T-helper 2 cell (primary cell): ENCODE measurements at places on chromosomes 2 and 18.

DNA sequence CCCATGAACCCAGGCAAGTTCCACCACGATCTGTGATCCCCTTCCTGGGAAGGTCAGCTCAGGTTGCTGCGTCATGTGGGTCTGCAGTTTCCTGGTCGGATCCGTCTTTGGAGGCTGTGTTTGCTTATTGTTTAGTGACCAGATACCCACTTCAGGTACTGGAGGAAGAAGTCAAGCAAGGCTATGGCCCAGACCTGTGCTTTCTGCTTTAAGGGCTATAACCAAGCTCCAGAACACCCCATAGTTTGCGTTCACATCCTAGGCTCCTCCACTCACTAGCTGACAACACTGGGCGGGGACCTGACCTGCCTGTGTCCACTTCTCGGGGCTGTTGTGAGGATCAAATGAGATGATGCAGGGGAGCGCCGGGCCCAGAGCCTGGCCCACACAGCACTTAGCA lies 44.0 kb downstream of the MAL start:
- no peak for DNase-seq

DNA sequence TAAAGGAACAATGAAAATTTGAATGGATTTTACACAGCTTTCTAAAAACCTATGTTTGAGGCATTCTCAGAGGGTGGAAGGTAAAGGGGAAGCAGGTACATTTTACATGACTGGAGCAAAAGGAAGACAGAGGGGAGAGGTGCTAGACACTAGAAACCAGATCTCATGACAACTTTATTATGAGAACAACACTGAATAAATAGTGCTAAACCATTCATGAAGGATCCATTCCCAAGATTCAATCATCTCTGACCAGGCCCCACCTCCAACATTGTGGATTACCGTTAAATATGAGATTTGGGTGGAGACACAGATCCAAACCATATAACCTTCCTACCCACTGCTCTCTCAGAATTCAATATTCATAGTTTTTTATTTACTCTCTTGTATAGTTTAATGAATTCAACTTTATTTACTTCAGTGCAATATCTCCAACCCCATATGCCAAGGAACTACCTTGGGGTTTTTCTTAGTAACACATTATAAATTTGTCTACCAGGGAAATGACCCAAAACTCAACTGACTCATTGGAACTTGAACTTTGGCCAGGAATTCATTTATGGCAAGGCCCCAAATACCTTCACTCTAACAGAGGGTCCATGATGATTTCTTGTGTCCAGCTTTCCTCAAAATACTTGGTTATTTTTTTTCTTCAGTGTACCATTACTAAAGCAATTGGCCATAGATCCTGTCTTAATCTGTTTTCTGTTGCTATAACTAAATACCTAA lies 317.8 kb downstream of the GULP1 start:
- no peak for DNase-seq

- DNase-seq = no peak
Observed at GRCh38 chr18:45304558-45304957, 310.7 kb upstream of the SLC14A2 start.

- no peak for DNase-seq
Observed at GRCh38 chr2:45439788-45440773, 171.0 kb downstream of the SRBD1 start.

- DNase-seq = no peak
Observed at GRCh38 chr2:44975571-44976450, 33.4 kb downstream of the SIX2 start.

GRCh38 chr18:25457601-25458000 lies 105.6 kb upstream of the ZNF521 start:
- DNase-seq = no peak

DNA sequence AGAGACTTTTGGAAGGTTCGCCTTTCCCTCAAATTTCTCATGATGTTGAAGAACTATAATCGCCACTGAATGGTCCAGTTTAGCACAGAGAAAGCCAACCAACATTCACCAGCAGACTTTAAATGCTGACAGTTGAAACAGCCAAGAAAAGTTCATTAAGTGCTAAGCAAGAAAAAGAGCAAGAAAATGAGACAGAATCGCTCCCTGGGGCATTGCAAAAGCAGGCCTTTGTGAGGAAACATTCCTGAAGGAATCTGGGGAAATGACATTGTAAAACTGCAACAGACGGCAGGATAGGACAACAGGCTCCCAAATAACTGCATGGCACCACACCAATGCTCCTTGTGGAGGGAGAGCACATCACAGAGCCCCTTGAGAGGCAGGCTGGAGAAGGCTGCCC lies 269.3 kb upstream of the ID2 start:
- DNase-seq = no peak

DNA sequence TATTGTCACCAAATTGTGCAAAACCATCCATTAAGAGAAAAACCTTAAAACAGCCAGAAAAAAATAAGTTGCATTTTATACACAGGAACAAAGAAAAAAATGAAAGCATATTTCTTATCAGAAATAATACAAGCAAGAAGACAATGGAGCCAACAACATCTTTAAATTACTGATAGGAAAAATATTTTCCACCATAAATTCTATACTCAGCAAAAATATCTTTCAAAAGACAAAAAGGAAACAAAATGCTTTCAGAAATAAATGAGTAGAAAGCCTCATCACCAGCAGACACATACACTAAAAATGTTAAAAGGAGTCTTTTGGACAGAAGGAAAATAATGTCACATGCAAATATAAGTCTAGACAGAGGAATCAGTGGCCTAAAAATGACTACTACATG lies 106.4 kb upstream of the TRIB2 start:
- DNase-seq = no peak

- DNase-seq = no peak
Observed at GRCh38 chr2:44545005-44545404, 183.3 kb downstream of the CAMKMT start.

GRCh38 chr2:216956820-216957493 lies 97.1 kb upstream of the TNP1 start:
- DNase-seq = no peak

- DNase-seq = no peak
Observed at GRCh38 chr2:96806468-96807126, 9.5 kb upstream of the CNNM3 start.

DNA sequence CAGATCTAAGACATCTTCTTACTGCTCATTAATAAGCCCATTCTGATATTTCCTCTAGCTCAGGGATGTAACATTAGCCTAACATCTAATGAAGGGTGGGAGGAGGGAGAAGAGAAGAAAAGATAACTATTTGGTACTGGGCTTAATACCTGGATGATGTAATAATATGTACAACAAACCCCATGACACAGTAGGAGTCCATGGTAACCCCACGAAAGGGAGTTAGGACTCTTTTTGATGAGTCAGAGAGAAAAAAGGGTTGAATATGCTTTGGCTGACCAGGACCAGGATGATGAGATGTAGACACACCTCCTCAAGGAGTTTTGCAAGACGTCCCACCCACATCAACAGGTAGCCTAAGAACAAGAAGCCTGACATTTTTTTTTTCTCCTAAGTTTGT lies 34.4 kb upstream of the DLX2 start:
- DNase-seq = no peak

DNA sequence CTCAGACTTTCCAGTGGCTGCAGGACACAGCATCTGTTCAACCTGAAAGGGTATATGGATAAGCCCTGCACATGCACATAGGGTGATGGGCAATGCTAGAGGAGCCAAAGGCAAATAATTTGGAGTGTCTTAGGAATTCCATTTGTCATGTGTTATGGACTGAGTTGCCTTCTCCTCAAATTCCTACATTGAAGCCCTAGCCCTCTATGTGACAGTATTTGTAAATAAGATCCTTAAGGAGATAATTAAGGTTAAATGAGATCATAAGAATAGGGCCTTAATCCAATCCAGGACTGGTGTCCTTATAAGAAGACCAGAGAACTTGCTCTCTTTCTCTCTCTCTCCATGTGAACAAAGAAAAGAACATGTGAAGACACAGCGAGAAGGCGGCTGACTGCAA lies 42.9 kb upstream of the CREG2 start:
- DNase-seq = no peak

DNA sequence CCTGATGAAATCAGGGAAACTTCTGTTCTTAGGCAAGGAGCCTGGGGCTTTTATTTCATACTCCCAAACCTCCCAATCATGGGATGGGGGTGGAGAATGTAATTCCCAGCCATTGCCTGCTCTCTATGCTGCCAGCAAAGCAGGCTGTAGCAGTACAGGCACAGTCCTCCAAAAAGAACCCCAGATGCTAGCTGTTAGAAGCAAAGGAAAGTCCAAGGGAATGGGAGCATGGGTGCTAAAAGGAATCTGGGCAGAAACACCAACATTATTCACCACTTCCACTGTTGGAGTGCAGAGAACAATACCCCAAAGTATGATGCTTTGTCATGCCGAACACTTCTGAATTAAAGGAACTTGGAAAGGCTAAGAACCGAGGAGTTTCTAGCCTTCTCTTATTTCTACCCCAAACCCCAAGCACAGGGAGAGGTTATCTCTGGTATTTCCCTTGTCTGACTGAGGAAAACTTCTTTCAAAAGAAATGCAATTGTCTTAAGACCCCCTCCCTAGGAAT lies 24.7 kb downstream of the MDH1 start:
- no peak for DNase-seq

DNA sequence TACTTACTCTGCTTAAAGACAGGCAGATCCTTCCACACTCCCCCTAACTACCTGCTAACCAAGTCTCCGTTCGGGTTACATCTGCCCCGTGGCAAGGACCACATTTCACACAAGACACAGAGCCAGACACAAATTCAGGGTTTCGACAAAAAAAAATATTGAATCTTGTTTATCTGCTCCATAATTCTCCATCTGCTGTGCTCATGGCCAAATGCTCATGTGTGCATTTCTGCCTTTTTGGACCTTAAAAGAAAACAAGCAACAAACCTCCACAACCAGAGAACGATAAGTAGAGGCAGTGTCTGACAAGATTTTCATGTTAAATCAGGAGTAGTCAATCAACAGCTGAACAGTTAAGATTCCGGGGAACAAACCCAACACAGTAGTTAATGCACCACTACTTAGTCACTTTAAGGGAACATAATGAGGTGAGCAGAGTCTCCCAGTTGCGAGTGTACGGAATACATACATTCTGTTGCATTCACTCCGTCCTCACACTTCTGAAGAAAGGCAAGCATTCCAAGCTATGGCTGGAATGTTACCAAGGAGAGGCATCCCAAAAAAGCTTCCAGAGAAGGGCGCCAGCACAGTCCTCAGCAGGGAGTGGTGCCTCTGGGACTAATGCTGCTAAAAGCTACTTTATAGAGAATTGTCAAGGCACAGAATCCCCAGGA lies 121.0 kb downstream of the ANKRD44 start:
- DNase-seq = no peak

DNA sequence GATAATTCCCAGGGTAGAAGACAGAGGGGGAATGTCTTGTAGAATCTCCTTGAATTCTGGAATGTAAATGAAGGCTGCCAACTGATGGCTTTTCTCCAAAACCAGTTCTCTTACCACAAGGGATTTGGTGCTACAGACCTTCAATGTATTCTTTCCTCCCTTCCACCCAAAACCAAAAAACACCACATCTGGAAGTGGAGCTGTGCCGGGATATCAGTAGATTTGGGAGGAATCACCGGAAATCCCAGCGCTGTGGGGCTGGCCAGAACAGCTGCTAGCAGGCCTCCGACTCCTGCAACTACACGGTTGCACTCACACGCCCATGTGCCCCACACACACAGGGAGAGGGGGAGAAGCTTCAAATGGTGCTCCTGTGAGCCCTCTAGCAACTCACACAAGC lies 45.7 kb downstream of the RPL31 start:
- DNase-seq = no peak

DNA sequence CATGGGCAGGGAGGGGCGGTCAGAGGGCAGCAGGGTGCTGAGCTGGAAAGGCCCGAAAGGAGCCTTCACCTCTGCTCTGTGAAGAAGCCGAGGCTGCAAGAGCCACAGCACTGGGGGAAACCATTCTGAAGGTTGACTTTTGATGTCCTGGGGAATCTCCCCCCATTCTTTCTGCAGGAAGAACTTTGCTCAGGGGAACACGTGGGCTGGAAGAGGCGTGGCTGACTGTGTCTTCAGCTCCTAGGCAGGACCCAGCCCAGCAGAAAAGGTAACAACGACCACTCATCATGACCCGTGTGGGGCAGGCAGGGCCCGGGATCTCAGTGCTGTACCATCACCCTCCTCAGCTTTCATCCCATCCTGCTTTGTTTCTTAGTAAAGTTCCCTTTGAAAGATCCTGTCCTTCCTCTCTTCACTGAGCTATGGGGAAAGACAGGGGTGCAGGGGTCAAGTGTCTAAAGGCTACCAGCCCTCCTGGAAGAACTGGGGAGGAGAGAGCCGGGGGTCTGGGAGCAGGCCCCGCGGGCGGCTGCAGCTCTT lies 312.7 kb downstream of the CELF4 start:
- no peak for DNase-seq

GRCh38 chr2:19111354-19111753 lies 247.1 kb downstream of the OSR1 start:
- no peak for DNase-seq

DNA sequence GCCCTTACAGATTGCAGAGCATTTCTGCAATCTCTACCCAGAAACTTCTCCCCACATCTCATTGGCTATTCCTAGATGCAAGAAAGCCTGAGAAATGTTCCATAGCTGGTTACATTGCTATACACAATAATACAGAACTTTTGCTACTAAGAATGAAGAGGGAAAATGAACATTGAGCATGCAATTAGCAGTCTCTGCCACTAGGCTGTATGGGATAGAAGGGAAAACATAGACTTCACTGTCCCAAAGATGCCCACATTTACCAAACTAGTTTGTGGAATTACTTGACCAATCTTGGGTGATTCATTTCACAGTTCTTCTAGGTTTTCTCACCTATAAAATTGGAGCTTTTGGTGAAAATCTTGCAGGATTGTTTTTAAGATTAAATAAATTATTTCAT lies 265.7 kb upstream of the NT5C1B start:
- no peak for DNase-seq

- DNase-seq = peak; percentile 36
Observed at GRCh38 chr2:28649481-28650265, 102.0 kb upstream of the PPP1CB start.

DNA sequence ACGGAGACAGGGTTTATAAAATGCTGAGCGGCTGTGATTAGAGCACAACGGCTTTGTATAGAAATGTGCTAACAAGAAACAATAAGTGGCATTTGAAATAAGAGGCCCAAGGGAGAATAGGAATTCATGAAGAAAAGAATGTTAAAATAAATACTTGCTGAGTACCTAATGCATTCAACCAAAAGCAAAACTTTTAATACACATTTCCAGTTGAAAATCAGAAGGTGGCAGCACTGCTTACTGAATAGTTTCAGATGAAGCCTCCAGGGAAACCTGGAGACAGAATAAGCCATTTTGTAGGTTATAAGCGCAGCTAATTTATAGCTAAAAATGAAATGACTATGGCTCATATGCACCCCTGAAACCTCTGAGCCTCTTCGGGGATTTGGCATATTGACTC lies 286.6 kb downstream of the DPP10 start:
- DNase-seq = no peak

GRCh38 chr2:70349921-70350685 lies 48.2 kb upstream of the FAM136A start:
- no peak for DNase-seq

DNA sequence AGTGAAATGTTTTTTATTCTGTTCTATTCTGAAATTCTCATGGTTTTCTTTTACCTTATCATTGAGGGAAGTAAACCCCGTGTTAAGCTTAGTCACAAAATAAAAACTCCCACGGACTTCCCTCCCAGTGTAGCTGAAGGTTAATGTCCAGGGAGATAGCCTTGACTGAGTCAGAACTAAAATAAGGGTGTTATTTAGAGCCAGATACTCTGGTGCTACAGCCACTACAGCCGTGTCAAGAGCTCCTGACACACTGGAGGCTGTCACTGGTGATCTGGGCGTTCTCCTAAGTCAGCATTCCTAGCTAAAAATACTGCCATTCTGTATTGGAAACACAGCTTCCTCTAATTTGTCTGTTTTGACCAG lies 82.0 kb upstream of the RANBP2 start:
- no peak for DNase-seq
